ENCODE measurements at places on chromosomes 7 and 10. TPM values are rescaled to one million over a fixed set of nuclear protein-coding genes. Genes with fewer than 3 reads are reported as not detected.

GRCh38 chr7:137816696-137817320 lies 30.0 kb downstream of the DGKI start:
- DNase-seq, result no peak

The AGAP4 gene
- total RNA-seq, result 6.7 TPM

GRCh38 chr7:17095931-17096330 lies 202.5 kb upstream of the AHR start:
- DNase-seq, result no peak

DNA sequence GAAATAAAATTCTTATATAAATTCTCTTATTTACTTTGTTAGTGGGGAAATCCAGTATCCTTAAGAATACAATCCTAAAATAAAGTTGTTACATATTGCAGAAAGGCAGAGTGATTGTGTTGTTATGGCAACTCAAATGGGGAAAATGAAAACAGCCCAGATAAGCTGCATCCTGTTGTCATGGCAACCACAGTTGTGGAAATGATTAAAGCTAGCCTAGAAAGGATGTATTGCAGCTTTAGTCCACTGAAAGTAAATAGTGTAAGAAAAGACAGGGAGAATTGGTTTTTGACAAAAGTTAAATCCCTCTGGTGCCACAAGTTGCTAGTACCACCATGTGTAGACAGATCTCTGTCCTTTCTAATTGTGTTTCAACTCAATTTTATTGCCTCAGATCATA lies 43.2 kb downstream of the BTRC start:
- DNase-seq, result no peak

GRCh38 chr7:47902013-47902412 lies 46.3 kb downstream of the PKD1L1 start:
- DNase-seq, result no peak

GRCh38 chr7:77867537-77867865 lies 68.9 kb downstream of the PHTF2 start:
- DNase-seq, result no peak

The ANKRD1 gene
- not detected for total RNA-seq

DNA sequence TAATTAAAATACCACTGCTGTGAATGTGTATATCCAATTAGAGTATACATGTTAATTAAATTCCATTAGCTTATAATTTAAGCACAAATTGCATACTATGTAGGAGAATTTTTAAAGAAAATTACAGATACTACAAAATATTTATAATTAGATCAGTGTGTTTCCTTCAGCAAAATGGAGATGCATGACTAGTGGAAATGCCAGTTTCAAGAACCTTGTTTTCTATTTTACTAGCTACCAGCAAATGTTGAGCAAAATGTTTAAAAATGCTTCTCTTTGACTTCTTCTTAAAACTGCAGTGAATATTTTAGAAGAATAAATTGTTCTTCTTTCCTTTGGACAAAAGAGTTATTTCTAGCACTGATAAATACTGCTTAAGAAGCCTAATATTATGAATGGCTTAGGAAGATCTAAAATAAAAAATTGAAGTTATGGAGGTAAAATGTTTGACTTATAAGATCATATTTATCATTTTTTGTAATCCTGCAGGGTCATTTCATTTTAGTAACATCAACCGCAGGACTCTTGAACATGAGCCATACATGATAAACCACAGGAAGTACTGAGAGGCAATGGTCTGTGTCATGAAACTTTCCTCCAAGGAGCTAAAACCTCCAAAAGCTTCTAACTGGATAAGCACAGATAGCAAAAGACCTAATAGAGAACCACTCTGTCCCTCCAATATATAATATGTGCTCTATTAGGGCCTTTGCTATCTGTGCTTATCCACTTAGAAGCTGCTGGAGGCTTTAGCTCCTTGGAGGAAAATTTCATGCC lies 1066.0 kb upstream of the CELF2 start:
- no peak for DNase-seq

GRCh38 chr10:93468461-93469213 lies 13.5 kb downstream of the MYOF start:
- DNase-seq, result no peak
